ENCODE measurements at places on chromosomes 3 and 15.

DNA sequence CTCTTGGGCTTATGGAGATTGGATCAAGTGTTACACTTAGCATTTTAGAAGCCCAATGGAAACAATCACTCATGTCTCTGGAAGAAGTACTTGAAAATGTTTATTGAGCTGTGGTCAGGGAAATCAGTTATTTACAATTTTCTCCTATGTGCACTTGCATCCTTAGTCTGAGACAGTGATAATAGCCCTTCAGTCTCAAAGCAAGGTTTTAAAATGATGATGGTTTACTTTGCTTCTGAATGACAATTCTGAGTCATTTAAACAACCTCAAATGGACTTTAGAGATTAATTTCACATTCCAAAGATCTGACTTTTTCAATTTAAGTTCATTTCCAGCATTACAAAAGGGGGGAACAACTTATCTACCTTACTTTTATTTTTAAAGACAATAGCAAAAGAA is 20.1 kb downstream of the TIPARP start:
- no peak for DNase-seq

- DNase-seq, result no peak
Observed at GRCh38 chr3:29249829-29250345, 31.0 kb upstream of the RBMS3 start.

- DNase-seq, result no peak
Observed at GRCh38 chr3:74897006-74897405, 282.5 kb upstream of the CNTN3 start.

GRCh38 chr3:1200371-1200770 is 107.5 kb downstream of the CNTN6 start:
- DNase-seq, result no peak

- DNase-seq, result no peak
Observed at GRCh38 chr3:20537234-20537633, 351.2 kb upstream of the SGO1 start.

GRCh38 chr3:47418167-47419082 is 37.6 kb downstream of the PTPN23 start:
- DNase-seq, result no peak

DNA sequence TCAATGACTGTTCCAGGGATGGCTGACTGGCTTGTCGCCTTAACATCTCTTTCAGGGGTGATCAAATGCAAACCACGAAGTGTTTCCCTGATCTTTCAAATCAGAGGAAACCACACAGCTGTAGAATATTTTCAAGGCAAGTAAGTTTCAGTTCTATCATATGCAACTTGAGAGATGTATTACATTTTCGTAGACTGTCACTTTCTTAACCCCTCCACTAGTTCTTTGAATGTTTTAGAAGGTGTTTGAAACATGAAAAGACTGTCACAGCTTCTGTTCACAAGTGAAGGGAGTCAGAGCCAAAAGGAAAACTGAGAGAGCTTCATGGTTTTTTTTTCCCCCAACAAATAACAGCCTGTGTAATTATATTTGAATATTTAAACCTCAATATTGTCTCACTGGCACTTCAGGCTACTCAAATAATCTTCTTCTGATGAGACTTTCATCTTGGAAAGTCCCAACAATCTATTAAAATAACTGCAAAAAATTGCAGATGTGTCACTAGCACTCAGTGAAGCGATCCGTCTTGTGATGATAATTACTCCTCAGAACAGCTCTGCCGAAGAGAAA is 25.9 kb upstream of the CAPN7 start:
- DNase-seq, result no peak

DNA sequence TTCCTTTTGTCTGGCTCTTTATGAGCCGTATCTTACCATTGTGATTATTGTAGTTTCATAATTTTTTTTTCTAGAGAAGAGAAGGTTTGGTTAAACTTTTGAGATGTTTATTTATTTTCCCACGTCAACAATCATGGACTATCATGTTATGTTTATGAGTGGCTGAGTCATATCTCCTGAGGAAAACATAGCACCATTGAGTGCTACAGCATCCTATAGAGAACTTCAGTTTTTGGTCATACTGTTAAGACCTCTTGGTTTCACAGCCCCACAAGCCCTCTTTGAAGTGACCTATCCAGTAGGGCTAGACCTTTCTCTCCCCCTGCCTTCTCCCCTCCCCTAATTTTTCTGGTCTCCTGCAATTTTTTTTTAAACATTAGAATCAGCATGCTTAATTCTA is 20.8 kb downstream of the PIK3CA start:
- no peak for DNase-seq

GRCh38 chr3:111200027-111200426 is 128.4 kb downstream of the NECTIN3 start:
- DNase-seq, result no peak

DNA sequence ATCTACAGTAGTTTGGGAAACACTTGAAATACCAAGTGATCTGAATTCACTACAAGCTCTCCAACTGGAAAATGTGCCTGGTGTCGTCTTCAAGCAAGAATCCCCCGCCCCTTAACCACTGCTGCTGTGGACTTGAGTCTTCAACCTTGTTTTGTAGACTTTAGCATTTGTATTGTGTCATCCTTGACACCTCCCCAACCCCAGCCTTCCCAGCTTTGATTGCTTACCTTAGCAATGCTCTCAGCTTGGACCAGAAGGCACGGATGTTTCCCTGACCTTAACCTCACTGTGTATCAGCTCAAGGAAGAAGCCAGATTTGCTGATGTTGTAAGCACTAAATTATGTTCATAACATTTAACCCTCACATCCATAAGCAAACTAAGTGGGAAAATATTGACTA is 146.4 kb downstream of the IGF1R start:
- DNase-seq, result no peak

- DNase-seq, result no peak
Observed at GRCh38 chr3:24689353-24689752, 194.7 kb upstream of the THRB start.

- no peak for DNase-seq
Observed at GRCh38 chr3:87025661-87026645, 35.0 kb upstream of the VGLL3 start.

DNA sequence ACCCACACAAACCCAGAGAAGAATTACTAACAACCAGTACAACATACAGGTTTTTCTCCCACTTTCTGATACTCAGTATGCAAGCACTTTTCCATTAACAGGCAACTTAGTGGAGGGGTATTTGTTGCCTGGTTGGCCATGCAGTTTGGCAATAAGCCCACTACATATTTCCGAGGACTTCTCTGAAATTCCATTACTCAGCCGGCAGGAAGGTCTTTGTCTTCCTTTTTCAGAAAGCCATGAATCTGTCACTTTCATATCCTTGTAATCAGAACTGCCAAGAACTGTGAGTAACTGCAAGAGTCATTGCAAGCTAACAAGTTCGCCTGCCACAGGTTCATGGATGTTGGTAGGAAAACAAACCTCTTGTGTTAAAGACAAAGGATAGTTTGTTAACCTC is 422.3 kb upstream of the ROBO1 start:
- no peak for DNase-seq

- DNase-seq, result no peak
Observed at GRCh38 chr15:57035664-57036063, 117.2 kb downstream of the TCF12 start.

DNA sequence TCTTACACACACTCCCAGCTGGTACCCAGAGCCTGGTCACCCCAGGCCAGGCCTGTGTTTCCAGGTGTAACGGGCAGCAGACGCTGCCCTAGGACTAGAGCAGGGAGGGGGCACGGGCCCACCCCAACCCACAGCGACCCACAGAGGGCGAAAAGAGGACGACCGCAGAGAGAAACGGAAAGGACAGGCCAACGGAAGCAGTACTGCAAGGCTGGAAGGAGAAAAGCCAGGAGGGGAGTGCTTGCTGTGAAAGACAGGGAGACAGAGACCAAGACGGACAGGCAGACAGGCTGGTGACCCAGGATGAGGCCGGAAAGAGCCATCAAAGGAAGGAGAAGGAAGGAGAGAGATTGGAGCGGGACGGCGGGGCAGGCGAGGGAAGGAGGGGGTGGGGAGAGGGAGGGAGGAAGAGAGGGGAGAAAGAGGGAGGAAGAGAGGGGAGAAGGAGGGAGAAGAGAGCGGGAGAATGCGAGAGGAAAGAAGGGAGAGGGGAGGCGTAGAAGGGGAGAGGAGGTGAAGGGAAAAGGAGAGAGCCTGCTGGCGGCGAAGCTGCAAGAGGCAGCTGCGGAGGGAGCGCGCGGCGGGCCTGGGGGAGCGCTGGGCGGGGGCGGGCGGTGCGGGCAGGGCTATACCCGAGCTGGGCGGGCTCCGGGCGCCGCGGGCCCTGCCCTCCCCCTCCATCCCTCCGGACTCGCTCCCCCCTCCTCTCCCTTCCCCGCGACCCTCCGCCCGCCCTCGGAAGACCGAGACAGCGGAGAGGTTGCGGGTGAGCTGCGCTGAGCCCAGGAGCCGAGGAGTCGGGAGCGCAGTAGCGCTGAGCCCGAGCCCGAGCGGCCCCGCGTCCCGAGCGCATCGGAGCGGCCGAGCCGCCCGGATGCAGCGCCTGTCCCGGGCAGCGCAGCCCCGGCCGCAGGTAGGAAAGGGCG is at the start of gene SLC6A1:
Gene SLC6A1, plus strand, starts transcription at position 732 of the 926 bp plus-strand sequence. CDS start 24,464 bp downstream, outside the sequence.
- DNase-seq, result no peak

- DNase-seq, result no peak
Observed at GRCh38 chr15:70025413-70026296, 72.1 kb downstream of the TLE3 start.

DNA sequence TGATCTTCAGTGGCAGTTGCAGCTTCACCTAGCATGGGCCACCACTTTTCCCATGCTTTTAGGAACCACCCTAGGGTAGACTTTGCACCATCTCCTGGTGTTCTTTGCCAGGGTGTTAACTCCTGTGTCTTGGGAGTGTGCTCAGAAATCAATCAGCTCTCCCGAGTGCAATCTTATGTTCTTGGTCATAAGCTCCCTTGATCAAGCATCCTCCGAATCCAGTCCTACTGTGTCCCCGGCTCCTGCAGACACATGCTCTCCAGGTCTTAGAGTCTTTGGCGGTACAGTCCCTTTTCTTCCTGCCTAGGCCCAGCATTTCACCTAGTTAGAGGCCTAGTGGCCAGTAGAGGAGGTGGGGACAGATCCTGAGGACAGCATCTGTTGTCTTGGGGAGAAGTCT is 74.7 kb upstream of the SYN2 start:
- no peak for DNase-seq

DNA sequence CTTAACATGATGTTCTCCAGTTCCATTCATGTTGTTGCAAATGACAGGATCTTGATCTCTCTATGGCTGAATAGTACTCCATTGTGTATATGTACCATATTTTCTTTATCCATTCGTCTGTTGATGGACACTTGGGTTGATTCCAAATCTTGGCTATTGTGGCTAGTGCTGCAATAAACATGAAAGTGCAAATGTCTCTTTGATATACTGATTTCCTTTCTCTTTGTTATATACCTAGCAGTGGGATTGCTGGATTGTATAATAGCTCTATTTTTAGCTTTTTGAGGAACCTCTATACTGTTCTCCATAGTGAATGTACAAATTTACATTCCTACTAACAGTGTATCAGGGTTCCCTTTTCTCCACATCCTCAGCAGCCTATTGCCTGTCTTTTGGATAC is 5.9 kb upstream of the RBP2 start:
- peak; percentile 2 for DNase-seq

- DNase-seq, result peak; percentile 83
Observed at GRCh38 chr15:85618956-85619491, 175.7 kb downstream of the KLHL25 start.

GRCh38 chr15:42691770-42692169 is 45.2 kb downstream of the CDAN1 start:
- no peak for DNase-seq

DNA sequence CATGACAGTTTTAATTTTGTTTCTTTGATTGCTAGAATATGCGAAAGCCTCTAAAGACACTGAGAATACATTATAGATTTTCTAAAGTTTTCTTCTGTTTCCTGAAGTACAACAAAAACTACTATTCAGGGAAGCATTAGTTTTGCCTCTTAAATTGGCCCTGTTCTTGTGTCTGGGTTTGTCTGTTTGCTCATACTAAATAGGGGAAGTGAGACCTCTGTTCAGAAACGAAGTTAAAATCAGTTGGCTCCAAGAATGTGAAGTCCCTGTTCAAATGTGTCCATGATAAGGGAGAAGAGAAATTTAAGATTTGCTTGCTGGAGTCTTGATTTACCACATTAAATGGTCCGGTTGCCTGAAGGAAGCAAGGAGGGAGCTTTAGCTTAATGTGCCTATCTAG is 327.3 kb upstream of the GBE1 start:
- DNase-seq, result peak; percentile 3

DNA sequence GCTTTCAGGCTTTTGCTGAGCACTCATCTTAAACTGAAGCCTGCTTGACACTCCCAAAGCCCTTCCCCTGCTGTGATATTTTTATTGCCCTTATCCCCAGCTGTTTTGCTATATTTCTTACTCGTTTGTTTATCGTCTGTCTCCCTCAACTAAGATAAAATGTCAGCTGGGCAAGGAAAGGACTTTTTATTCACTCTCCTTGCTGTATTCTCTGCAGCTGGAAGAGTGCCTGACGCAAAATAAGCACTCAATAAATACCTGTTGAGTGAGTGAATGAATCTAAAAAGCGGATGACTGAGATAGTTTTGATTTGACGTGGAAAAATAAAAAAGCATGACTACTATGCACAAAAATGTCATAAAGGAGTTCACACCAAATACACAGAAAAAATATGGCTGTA is 84.8 kb upstream of the POMGNT2 start:
- no peak for DNase-seq

DNA sequence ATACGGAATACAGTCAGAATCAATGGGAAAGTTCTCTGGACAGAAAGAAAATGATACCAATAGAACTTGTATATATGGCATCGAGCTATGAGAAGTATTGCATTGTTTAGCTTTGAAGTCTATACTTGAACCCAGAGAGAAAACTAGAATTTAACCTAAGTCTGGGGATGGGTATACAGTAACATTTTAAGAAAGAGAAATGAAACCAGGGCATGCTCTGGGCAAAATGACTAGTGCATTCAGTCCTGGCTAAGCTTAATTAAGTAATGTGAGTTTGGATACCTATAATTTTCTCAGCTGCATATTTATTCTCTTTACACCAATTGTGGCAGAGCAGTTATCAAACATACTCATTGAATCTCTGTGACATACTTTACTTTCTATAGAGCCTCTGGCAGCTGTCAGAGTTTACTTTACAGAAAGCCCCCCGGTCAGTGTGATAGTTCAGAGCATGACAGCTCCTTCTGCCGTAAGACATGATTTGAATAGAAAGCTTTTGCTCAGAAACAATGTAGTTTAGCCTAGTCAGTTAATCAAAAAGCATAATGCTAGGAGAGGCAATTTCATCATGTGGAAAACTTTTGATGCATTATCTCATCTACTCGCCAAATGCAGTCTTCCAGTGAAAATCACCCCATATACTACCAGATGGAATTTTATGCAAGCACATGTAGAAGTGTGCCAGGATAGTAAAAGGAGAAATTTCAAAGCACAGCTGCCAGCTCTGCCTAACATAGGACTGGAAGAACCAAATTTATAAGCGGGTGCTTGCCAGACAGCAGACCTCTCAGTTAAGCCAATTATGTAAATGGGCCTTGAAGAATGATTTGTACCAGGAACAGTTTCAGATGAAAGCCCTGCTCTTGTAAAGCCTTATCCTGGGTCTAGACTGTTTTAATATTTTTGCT is 40.7 kb downstream of the OXSM start:
- no peak for DNase-seq

- no peak for DNase-seq
Observed at GRCh38 chr3:17969985-17970568, 227.6 kb upstream of the TBC1D5 start.
